Activated naive CD4-positive, alpha-beta T cell treated with anti-CD3 and anti-CD28 coated beads for 36 hours (primary cell): ENCODE measurements at places on chromosomes 4 and X. TPM values are rescaled to one million over a fixed set of nuclear protein-coding genes. Genes with fewer than 3 reads are reported as not detected.

The DGAT2L6 gene
- not detected for total RNA-seq

DNA sequence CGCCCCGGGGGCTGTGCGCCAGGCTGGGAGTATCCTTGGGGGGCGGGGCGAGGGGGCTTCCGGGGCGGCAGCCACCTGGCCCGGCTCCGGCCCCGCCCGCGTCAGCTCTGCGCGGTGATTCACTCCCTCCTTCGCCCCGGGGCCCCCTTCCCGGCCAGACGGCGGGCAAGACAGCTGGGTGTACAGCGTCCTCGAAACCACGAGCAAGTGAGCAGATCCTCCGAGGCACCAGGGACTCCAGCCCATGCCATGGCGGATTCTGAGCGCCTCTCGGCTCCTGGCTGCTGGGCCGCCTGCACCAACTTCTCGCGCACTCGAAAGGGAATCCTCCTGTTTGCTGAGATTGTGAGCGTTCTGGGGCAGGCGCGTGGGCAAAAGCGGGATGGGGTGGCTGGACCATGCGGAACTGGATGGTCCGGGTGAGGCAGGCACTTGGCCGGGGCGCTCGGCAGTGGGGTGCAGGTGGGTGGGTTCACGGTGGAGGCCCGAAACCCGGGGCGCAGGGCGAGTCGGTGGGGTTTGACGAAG, at the start of gene PLP2:
PLP2 (plus strand) TSS at position 147 of the 528 bp plus-strand sequence; CDS start at position 250, 103 bp downstream.
- peaks cover 30% of the 10 kb centered on the region for H3K4me1 ChIP-seq
- peak within 1 kb of the TSS; percentile 89 for H3K4me3 ChIP-seq
- H3K36me3 ChIP-seq: peaks cover 26% of the 10 kb centered on the region
- DNase-seq: peak; percentile 83

DNA sequence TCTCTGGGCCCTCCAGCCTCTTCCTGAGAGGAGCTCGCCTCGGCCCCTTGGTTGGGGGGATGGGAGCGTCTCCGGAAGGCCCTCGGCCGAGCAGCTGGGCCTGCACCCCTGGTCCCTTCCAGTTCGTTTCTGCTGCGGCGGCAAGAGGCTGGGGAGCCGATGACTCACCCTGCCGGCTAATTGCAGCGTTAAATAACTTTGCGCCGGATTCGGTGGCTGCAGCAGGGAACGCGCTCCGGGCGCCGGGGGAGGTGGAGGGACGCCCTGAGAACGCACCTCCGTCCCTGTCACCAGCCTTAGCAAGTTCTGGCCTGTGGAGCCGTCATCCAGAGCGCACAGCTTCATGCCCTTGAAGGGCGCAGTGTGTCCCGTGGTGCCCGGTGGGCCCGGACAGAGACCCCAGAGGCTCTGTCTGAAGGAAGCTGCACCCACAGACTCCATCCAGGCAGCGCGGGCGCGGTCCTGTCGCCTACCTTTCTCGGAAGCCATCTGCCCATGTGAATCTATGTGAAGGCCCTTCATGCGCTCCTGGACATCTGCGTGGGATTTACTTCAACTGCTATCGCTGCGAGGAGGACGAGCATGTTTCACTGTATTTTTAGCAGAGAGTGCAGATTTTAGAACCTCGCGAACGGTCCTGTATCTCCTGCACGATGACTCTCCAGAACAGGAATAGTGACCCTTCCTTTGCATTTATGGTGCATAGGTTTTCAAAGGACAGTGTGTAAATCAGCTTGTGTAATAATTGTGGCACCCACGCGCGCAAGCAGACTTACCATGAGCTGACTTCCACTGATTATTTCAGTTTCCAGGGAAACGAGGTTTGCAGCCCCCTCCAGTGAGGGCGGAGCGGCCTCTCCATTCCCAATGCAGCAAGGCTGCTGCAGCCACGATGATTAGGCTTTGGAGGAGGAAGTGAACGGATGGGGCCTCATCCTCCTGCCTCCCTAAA, 1.7 kb upstream of the TMEM271 start:
- H3K36me3 ChIP-seq: no peaks in the 10 kb centered on the region
- peaks cover 12% of the 10 kb centered on the region for H3K4me1 ChIP-seq
- no peak overlapping the region for H3K4me3 ChIP-seq
- peak; percentile 43 for DNase-seq
- H3K27ac ChIP-seq: no peak overlapping the region

DNA sequence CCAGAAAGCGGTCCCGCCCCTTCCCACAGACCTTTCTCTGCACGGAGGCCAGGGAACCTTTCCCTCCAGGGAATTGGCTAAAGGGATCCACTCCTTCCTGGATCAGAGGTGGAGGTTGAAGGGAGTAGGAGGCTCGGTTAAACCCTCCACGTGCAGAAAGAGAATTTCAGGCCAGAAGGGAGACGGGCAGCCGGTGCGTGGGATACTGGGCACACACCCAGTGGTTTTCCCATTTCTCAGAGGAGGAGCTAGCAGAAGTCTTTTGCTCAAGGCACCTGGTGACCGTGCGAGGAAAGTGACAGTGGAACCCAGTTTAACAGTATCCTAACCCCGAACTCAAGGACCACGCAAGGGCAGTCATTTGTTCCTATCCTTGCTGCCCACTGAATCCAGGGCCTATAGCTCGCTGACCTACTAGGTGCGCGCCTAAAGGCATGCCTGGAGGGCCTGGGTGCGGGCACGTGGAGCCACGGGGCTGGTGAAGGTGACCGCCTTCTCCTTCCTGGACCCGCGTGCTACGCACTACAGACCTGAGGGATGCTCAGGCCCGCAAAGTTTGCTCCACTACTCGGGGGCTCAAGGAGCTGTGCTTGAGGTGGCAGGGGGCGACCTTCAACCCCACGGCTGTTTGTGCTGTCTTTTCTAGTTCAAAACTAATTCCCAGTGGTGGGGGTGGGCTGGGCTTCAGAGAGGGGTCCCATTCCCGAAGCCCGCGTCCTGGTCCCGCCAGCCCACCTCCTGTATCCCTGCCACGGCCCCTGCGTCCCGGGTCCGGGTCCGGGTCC, 587 bp upstream of the AFF2 start:
- peaks cover 16% of the 10 kb centered on the region for H3K4me1 ChIP-seq
- DNase-seq: no peak
- peaks cover 2% of the 10 kb centered on the region for H3K27me3 ChIP-seq
- no peak overlapping the region for H3K27ac ChIP-seq
- no peaks in the 10 kb centered on the region for H3K36me3 ChIP-seq
- H3K4me3 ChIP-seq: peak overlapping the region; percentile 15

DNA sequence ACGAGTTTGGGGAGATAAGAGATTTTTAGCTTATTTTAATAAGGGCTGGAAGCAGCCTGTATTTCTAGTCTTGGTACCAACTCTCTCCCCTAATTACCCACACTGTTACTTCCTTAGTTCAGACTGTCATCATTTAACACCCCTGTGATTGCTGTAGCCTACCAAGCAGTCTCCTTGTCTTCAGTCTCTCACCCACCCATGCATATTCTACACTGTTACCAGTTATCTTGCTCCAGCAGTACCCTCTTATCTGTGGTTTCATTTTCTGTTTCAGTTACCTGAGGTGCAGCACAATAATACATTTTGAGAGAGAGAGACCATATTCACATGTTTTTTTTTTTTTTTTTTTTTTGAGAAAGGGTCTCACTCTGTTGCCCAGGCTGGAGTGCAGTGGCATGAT, 80.2 kb downstream of the DIAPH2 start:
- peaks cover 7% of the 10 kb centered on the region for H3K4me1 ChIP-seq
- no peaks in the 10 kb centered on the region for H3K36me3 ChIP-seq
- H3K27ac ChIP-seq: no peak overlapping the region
- DNase-seq: no peak
- no peak overlapping the region for H3K4me3 ChIP-seq

DNA sequence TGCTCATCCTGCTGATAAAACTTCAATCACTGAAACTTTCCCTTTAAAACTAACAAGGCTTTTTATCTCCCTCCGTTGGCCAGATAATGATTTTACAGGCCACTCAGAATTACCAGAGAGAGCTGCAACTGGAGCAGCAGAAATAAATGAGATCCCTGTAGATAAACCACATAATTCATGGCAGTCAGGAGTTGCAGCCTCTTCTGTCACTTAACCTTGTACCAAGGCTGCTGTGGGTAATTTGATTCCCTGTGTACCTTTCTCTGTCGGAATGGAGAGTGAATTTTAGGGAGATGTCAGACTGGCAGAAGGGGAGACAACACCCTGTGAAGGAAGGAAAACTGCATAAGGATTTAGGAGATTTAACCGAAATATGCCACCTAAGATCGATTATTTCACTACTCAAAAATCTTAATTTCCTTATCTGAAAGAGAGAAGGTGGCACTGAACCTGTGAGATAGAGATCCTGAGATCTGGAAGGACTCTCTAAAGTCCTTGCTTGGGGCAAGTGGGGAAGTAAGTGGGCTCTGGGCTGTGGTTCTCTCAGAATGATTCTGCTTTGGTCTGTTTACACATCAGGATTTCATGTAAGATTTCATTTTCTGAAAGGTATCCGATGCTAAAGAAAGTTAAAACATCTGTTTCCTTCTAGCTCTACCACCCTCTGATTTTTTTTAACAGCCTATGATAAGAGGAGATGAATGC, 14.3 kb upstream of the TSPAN5 start:
- no peak for DNase-seq
- no peaks in the 10 kb centered on the region for H3K36me3 ChIP-seq
- H3K27ac ChIP-seq: no peak overlapping the region
- H3K27me3 ChIP-seq: no peaks in the 10 kb centered on the region
- H3K4me3 ChIP-seq: peak overlapping the region; percentile 26

The TGIF2LX gene
- total RNA-seq: not detected

DNA sequence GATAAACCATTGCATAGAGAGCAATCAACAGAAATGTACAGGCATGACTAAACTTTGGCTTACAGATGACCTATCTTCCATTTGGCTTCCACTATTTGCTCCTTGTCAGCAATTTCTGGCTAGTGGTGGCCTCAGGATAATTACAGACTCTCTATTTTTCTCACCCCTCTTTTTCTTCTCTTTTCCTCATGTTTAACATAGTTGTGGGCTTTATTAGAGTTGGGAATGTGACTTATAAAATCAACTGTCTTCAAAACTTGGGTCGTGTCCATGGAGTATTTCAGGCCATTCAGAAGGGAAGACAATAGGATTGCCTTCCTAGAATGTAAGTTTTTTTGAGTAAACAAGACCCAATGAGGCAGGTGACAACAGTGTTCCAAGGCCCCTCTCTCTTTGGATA, 236.2 kb downstream of the FRAS1 start:
- no peak overlapping the region for H3K27ac ChIP-seq
- peaks cover 10% of the 10 kb centered on the region for H3K27me3 ChIP-seq
- DNase-seq: no peak
- H3K4me3 ChIP-seq: no peak overlapping the region
- no peaks in the 10 kb centered on the region for H3K36me3 ChIP-seq

GRCh38 chrX:18010253-18010652, 149.2 kb upstream of the RAI2 start:
- no peaks in the 10 kb centered on the region for H3K4me1 ChIP-seq
- no peak overlapping the region for H3K27ac ChIP-seq
- no peaks in the 10 kb centered on the region for H3K27me3 ChIP-seq
- H3K36me3 ChIP-seq: no peaks in the 10 kb centered on the region
- H3K4me3 ChIP-seq: no peak overlapping the region
- DNase-seq: no peak

GRCh38 chr4:98803251-98803650, 125.7 kb downstream of the EIF4E start:
- H3K36me3 ChIP-seq: no peaks in the 10 kb centered on the region
- no peak overlapping the region for H3K27ac ChIP-seq
- H3K27me3 ChIP-seq: no peaks in the 10 kb centered on the region
